Fibroblast of skin of back (primary cell): ENCODE measurements at places on chromosomes 12 and 14.
A peak's percentile ranks its signal among the peaks of the same experiment; 100 is the strongest.

DNA sequence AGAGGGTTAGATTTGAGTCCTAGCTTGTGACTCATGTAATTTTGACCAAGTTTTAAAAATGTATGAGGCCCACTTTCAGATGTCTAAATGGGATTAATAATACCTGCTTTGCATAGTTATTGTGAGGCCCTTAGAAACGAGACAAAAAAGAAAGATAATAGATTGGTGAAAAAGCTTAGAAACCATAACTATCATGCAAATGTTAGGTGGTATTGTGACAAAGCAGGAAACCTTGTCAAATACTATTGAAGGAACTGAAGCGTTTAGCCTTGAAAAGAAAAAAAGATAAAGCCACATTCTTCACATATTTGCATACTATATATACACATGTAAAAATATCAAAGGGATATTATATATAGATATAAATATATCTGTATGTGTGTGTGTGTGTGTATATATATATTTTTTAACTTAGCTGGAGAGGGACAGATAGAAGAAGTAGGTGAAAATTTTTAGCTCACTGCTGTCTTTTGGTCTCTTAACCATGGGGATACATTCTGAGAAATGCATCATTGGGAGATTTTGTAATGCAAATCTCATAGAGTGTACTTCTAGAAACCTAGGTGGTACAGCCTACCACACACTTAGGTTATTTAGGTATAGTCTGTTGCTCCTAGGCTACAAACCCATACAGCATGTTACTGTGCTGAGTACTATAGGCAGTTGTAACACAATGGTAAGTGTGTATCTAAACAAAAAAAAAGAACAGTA, 270.3 kb downstream of the CCDC91 start:
- DNase-seq, result no peak

GRCh38 chr12:29427964-29428363, 47.0 kb upstream of the ERGIC2 start:
- DNase-seq, result no peak

- no peak for DNase-seq
These were observed 5.7 kb upstream of the PLEK2 start for GRCh38 chr14:67417633-67418032.

DNA sequence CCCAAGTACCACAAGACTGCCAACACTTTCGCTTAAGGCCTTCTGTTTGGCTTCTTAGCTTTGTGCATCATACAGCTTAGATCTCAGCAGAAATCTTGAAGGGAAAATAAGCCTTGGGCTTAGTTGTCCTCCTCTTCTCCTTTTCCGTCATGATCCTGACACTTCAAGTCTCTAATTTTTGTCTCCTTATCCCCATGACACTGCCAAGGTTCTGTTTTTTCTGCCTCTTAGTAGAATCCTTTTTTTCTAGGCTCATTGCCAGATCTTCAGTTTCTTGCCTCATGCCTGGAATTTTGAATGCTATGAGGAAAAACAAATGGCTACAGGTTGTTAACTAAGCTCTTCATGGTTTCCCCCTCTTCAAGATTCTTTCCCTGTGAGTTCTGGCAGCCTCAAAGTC, 450.4 kb downstream of the LRFN5 start:
- peak; percentile 27 for DNase-seq

- peak; percentile 36 for DNase-seq
These were observed 751 bp upstream of the GPRC5A start for GRCh38 chr12:12890543-12891079.

GRCh38 chr12:56220611-56221231, 1.0 kb downstream of the RNF41 start:
- peak; percentile 55 for DNase-seq

- DNase-seq, result no peak
These were observed 27.2 kb upstream of the ALG10B start for GRCh38 chr12:38289396-38289795.

- no peak for DNase-seq
These were observed 35.1 kb downstream of the SPX start for GRCh38 chr12:21561158-21561557.

DNA sequence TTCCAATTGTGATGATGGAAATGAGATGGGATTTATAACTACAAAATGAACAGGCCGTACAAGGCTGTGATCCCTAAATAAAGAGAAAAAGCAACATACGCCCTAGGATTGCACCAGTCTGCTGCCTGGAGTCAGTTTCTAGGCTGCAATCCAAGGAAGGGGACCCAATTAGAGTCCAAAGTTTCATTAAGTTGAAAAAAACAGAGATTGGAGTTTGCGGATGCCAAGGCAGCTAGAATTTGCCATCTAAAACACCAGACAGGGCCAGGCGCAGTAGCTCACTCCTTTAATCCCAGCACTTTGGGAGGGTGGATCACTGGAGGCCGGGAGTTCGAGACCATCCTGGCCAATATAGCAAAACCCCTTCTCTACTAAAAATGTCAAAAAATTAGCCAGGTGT, 661.0 kb downstream of the RPS29 start:
- no peak for DNase-seq

DNA sequence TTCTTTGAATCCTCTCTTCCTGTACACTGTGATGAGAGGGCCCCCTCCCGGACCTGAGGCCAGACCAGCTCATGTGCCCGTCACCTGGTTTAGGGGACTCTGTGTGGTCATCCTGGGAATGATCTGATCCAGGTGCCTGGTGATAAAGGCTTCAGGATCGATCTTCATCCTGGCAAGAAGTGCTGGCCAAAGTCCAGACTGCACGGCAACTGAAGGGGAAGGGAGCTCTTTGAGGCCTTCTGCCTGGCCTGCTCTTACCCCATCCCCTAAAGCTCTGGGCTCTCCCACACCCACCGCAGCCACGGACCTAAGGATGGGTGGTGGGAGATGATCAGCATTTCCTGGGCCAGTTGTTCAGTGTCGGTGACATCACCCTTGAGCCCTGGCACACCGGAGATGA, 31.8 kb downstream of the GCN1 start:
- DNase-seq, result no peak

- peak; percentile 12 for DNase-seq
These were observed 31.6 kb upstream of the SGPP1 start for GRCh38 chr14:63759456-63759855.

DNA sequence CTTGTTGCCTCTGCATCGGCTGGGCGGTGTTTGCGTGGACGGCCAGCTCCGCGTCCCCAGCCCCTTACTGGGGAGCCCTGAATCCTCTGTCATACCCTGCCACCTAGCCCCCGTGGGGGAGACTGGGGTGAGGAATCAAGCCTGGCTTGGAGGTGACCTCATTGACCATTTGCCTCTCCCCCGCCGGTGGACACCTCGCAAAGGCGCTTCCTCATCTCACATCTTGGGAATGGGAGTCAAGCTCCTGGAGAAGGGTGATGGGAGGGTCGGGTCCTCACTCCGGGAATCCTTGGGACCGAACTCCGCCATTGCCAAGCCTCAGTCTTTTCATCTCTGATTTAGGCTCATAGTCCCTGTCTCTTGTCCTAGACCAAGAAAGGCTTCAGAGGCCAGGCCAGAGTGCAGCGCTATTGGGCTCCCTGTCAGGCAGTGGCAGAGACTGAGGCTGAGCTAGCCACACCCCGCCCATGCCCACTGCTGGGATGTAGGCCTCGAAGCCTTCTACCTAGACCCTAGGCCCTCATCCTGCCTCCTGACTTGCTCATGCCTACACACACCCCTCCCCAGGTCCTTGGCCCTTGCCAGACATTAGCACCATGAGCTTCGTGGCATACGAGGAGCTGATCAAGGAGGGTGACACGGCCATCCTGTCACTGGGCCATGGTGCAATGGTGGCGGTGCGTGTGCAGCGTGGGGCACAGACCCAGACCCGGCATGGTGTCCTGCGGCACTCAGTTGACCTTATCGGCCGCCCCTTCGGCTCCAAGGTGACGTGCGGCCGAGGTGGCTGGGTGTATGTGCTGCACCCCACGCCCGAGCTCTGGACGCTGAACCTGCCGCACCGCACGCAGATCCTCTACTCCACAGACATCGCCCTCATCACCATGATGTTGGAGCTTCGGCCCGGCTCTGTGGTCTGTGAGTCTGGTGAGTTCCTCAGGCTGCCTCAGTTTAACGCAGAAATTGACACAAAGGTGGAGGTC, 678 bp downstream of the TRMT61A start:
- DNase-seq, result no peak

- DNase-seq, result no peak
These were observed 35.7 kb downstream of the SIX6 start for GRCh38 chr14:60544659-60545058.

- no peak for DNase-seq
These were observed 238.9 kb upstream of the SRRM4 start for GRCh38 chr12:118742431-118742830.

DNA sequence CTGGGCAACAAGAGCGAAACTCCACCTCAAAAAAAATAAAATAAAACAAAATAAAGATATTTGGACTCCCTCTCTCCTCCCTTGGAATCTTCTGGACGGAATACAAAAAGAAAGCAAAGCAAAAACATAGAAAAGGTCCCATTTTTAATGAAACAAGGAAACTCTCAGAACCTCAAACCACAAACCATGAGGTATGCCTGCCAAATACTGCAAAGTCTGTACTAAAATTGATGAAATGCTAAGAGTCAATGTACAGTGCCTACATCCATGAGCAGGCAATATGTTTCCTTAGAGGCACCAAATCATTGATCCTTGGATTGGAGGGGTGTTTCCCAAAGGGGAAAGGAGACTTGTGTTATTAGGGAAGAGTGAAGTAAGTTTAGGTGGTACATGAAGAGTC, 8.2 kb upstream of the RPS6KA5 start:
- DNase-seq, result no peak

DNA sequence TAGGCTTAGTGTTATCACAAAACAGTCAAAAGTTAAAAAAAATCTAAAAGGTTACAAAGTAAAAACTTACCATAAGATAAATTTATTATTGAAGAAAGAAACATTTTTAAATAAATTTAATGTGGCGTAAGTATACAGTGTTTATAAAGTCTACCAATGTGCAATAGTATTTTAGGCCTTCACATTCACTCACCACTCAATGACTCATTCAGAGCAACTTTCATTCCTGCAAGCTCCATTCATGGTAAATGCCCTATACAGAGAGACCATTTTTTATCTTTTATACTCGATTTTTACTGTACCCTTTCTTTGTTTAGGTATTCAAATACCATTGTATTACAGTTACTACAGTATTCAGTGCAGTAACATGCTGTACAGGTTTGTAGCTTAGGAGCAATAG, 124.5 kb downstream of the ANO4 start:
- no peak for DNase-seq

DNA sequence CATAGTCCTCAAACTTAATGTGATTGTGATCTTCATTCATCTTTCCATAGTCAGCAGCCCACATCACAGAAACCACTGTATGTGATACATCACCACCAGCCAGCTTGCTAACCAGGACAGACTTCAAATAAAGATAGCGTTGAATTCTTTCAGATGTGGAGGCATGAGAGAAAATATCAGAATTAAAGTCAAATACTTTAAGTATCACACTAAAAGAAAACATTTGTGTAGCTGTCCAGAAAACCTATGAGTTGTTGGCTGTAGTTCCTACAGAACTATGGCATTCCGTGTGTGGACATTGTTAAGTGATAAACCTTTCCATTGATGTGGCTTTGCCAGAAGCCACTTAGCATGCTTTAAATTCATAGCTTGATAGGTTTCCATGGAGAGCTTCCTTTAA, 105.1 kb downstream of the LLPH start:
- peak; percentile 34 for DNase-seq
